ENCODE measurements at places on chromosomes 5 and 9. TPM values are rescaled to one million over a fixed set of nuclear protein-coding genes. Genes with fewer than 3 reads are reported as not detected.

GRCh38 chr9:76004526-76004925, 114.1 kb downstream of the PCSK5 start:
- no peak for DNase-seq

DNA sequence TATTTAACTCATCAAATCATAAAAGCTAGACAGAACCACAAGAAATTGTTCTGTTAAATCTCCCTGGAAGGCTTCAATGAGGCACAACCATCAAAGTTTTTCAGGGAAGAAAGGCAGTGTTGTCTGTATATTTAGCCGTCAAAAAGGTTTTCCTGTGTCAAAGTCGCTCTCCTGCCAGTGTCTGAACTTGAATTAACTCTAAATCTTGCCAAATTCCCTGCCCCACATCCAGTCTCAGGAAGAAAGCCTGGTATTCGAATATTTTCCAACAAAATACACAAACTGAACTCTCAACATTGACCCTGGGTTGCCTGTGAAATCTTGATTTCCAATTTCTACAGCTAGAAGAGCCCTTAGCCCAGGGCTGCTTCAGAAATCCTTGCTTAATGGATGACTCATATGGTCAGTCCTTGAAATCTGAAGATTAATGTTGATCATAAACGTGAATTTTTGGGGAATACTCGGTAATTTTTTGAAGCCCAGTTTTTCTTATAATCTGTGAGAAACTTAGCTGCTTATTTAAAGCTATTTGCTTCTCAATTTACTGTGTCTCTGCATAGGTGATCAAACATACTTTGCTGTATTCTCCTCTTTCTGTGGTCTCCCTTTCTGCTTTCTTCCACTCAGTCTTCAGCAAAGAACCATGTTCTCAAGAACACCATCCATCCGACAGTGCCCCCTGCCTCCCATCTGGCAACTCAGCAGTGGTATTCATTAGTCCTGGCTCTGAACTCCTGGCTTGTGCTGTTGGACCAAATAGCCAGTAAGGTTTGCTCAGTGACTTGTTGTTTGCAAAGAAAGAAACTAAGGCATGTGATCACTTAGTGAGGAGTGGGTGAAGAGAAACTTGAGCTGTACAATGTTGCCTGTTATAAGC, 58.9 kb downstream of the NREP start:
- no peak for DNase-seq

DNA sequence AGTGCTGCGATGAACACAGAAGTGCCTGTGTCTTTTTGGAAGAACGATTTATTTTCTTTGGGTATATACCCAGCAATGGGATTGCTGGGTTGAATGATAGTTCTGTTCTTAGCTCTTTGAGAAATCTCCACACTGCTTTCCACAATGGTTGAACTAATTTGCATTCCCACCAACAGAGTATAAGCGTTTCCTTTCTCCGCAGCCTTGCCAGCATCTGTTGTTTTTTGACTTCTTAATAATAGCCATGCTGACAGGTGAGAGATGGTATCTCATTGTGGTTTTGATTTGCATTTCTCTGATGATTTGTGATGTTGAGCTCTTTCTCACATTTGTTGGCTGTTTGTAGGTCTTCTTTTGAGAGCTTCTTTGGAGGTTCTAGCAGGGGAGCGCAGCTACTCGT, 134.6 kb downstream of the TENT4A start:
- DNase-seq = no peak

Gene TAL2
- total RNA-seq = not detected

Gene TMOD1
- 5.9 TPM for total RNA-seq

Data from uterus (tissue), 4 donors.